ENCODE measurements at places on chromosomes 7 and 10. TPM values are rescaled to one million over a fixed set of nuclear protein-coding genes. Genes with fewer than 3 reads are reported as not detected.

ELAPOR2 gene
- 18.0 TPM for total RNA-seq

- H3K36me3 ChIP-seq: no peaks in the 10 kb centered on the region
- H3K4me1 ChIP-seq: peaks cover 7% of the 10 kb centered on the region
- H3K27me3 ChIP-seq: peaks cover 75% of the 10 kb centered on the region
- no peak for DNase-seq
- H3K27ac ChIP-seq: no peak overlapping the region
Observed at GRCh38 chr10:133140417-133141143, 19.4 kb upstream of the KNDC1 start.

- H3K4me3 ChIP-seq: peak overlapping the region; percentile 95
- DNase-seq: peak; percentile 82
- no peaks in the 10 kb centered on the region for H3K36me3 ChIP-seq
- H3K4me1 ChIP-seq: peaks cover 54% of the 10 kb centered on the region
Observed at GRCh38 chr7:77538281-77539212, 1.5 kb downstream of the PTPN12 start.

DNA sequence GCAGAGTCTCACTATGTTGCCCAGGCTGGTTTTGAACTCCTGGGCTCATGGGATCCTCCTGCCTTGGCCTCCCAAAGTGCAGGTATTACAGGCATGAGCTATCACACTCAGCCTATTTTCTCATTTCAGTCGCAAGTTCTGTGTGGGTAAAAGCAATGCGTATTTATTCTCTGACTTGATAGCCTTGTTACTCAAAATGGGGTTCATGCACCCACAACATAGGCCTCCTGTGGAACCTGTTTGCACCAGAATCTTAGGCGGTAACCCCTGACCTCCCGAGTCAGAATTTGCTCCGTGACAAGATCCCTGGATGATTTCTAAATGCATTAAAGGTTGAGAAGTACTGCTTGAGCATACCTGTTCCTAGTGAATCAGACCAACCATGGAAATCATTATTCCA is 7.3 kb downstream of the IL2RA start:
- H3K4me3 ChIP-seq: no peak overlapping the region
- DNase-seq: no peak
- H3K4me1 ChIP-seq: peaks cover 35% of the 10 kb centered on the region
- H3K36me3 ChIP-seq: no peaks in the 10 kb centered on the region
- no peak overlapping the region for H3K27ac ChIP-seq

DNA sequence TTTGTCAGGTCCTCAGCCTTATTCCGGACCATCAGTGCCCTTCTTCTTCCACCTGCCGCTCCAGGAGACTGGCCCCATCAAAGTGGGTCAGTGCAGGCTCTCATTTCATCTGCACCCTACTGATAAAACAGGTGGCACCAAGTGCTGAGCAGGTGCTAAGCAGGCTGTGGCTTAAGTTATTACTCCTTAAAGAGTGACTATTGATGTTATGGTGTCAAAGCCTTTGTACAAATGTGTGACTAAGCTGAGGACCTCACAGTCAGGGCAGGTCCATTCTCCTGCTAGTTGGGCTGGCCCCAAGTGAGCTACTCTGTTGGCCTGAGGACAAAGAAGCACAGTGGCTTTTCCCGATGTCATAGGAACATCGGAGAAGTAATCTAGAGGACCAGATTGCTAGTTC is 11.2 kb upstream of the CALD1 start:
- no peaks in the 10 kb centered on the region for H3K4me1 ChIP-seq
- H3K27ac ChIP-seq: no peak overlapping the region
- H3K4me3 ChIP-seq: no peak overlapping the region
- H3K36me3 ChIP-seq: no peaks in the 10 kb centered on the region
- DNase-seq: no peak
- H3K27me3 ChIP-seq: no peaks in the 10 kb centered on the region

- no peak overlapping the region for H3K27ac ChIP-seq
- no peaks in the 10 kb centered on the region for H3K36me3 ChIP-seq
- no peaks in the 10 kb centered on the region for H3K27me3 ChIP-seq
- no peaks in the 10 kb centered on the region for H3K4me1 ChIP-seq
- DNase-seq: no peak
Observed at GRCh38 chr10:2994221-2994961, 73.0 kb upstream of the PFKP start.
